RWPE2 (cell line): ENCODE measurements at places on chromosomes 13 and 19.

GRCh38 chr19:12880551-12881171, 588 bp downstream of the DNASE2 start:
- DNase-seq, result no peak

DNA sequence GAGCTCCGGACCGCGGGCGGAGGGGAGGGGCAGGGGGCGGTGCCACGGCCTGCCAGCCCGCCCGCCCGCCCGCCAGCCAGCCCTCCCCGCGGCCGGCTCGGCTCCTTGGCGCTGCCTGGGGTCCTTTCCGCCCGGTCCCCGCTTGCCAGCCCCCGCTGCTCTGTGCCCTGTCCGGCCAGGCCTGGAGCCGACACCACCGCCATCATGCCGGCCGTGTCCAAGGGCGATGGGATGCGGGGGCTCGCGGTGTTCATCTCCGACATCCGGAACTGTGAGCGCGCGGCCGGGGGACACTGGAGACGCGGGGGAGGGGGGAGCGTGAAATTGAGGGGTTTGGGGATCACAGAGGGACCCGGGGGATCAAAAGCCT, at the start of gene AP2A1:
Gene AP2A1, plus strand, starts transcription at position 72 of the 370 bp plus-strand sequence. Its CDS starts 133 bp downstream, at position 205.
- no peak for DNase-seq

DNA sequence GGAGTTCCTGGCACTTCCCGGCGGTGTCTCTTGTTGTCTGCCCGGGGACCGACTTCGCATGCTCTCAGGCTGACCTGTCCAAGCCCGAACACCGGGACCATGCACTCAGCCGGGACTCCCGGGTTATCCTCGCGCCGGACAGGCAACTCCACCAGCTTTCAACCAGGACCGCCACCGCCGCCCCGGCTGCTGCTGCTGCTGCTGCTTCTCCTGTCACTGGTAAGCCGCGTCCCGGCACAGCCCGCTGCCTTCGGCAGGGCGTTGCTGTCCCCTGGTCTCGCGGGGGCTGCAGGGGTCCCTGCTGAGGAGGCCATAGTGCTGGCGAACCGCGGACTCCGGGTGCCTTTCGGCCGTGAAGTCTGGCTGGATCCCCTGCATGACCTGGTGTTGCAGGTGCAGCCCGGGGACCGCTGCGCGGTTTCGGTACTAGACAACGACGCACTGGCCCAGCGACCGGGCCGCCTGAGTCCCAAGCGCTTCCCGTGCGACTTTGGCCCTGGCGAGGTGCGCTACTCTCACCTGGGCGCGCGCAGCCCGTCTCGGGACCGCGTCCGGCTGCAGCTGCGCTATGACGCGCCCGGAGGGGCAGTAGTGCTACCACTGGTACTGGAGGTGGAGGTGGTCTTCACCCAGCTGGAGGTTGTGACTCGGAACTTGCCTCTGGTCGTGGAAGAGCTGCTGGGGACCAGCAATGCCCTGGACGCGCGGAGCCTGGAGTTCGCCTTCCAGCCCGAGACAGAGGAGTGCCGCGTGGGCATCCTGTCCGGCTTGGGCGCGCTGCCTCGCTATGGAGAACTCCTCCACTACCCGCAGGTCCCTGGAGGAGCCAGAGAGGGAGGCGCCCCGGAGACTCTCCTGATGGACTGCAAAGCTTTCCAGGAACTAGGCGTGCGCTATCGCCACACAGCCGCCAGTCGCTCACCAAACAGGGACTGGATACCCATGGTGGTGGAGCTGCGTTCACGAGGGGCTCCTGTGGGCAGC, 661 bp downstream of the FREM2 start:
- DNase-seq, result peak; percentile 47

DNA sequence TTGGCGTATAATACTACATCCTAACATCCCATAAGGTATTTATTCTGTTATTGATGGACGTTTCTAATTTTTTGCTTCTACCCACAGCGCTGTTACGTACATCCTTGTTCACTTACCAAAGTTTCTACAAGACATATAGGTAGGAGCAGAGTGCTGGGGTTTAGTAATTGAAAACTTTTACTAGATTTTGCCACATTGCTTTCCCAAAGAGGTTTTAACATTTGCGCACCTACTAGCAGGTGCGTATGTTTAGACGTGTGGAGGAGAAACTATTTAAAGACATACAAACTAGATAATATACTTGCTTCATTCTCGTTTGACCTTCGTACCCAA, 559 bp upstream of the RPL21 start:
- no peak for DNase-seq

- no peak for DNase-seq
Measured at GRCh38 chr19:14097532-14098151, 7.1 kb upstream of the SAMD1 start.

DNA sequence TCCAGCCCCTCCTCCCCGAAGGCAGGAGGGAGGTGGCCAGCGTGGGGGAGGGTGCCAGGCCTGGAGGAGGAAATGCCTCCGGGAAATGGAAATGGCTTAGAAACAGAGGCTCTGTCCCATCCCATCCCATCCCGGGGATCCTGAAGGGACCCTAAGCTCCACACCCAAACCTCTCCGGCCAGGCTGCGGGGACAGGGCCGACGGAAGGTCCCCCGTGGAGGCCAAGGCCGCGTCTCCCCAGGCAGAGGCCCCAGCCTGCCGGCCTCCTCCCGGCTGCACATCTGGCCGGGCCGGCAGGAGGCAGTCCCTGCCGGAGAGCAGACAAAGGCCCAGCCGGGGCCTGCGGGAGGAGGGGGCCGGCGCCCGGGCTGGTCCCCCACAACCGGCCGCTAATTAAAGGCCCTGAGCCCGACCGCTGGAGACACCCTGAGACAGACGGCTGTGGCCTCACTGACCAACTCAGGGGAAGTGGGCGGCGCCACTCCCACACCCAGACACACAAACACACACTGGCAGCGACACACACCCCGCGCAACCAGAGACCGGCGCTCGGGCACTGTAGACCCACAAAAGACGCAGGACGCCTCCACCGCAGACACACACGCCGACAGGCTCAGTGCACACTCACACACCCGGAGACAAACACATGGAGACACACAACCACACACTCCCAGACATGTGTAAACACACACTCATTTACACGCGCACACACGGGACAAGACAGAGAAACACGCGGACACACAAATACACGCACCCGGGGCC, 1.1 kb downstream of the ADAMTS10 start:
- DNase-seq, result no peak

GRCh38 chr13:104132849-104133248, 1066.6 kb upstream of the SLC10A2 start:
- DNase-seq, result no peak

DNA sequence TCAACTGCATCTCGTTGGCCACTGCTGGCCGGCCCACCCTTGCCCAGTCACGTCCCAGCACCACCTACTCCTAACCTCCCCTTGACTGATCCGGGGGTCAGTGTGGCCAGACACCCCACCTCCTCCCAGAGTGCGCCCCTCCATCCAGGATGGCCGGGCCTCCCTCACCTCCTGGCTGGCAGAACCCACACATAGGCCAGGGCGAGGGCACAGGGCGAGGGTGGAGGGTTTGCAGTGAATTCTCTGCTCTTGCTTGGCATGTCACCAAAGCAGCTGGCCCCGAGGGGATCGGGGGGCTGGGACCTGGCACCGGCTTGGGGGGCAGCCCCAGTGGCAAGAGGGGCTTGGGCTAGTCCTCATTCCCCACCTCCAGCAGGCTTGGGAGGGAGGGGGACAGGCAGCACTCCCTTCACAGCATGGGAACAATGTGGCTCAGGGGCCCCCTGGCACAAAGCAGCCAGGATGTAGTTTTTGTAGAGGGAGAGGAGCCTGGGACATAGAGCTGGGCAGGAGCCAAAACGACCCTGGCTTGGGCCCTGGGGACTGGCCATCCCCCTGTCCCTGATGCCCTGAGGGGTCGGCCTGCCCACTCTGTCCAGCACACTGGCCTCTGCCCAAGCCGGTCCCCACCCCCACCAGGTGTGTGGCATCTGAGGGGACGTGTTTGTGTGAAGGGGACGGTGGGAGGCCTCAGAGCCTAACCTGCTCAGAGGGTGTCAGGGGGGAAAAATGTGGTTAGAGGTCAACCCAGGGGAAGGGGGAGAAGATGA, 28.5 kb upstream of the ASF1B start:
- DNase-seq, result no peak

DNA sequence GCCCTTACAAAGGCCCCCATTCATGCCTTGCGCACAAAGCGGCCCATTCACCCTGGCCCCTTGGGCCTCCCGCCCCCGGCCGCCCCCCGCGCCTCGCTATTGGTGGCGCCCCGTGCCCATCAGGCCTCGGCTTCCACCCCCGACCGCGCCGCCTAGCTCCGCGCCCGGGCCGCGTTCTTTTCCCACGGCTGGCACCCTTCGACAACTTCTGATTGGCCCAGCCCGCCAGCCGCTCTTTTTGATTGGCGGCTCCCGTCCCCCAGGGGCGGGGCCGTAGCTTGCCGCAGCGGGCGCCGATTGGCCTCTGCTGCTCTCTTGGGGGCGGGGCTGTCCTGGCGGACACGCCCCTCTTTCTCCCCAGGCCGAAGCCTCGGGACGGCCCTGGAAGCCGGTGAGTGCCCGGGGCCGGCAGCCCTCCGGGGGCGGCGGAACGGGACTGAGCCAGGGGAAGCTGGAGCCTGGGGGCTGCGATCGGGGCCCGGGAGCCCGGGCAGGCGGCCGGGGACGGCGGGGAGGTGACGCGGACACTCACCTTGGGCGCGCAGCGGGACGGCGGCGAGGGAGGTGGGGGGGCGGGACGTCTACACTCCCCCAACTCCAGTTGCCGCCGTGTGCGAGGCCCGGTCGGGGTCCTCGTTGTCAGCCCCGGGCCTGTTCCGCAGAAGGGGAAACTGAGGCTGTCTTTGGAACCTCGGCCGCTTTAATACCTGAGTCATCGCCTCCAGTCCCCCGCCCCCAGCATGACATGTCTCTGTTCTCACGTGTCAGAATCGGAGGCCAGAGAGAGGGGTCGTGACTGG, at the start of gene MYH14:
Gene MYH14, plus strand, starts transcription at position 342 of the 800 bp plus-strand sequence. CDS start 6,744 bp downstream, outside the sequence.
- no peak for DNase-seq

DNA sequence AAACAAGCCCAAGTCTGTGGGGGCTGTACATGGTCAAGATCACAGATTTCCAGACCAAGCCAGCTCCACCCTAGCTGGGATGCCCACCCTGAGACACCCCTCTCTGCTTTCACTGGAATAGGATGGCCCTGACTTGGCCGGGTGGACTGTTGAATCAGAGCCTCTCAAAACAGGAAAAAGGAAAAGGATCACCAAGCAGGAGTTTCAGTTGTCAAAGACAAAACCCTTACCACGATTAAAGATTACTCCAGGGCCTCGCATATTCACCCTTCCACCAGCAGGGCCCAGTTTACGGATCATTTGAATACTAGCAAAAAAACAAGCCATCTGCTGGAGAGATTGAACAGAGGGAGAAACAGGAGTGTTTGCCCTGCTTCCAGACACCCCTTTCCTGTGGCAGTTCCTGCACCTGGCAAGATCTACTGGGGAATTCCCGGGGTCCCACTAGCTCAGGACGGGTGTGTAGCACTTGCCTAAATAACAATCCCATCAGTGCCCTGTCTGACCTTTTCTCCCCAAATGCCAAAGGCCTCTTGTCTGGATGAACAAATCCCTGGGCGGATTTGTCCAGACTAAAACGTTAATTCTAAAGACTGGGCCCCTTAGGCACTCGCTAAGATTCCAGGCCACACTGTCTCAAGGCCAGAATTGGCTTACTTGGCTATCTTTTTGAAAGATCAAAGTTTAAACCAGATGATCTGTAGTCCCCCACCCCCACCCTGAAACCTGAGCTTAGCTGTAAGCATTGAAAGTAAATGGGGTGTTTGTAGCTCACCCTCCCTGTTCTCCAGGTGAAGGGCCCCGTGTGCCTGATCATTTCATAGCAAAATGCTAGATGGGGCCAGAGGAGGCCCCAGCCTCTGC, 38.4 kb downstream of the ACTN4 start:
- no peak for DNase-seq

DNA sequence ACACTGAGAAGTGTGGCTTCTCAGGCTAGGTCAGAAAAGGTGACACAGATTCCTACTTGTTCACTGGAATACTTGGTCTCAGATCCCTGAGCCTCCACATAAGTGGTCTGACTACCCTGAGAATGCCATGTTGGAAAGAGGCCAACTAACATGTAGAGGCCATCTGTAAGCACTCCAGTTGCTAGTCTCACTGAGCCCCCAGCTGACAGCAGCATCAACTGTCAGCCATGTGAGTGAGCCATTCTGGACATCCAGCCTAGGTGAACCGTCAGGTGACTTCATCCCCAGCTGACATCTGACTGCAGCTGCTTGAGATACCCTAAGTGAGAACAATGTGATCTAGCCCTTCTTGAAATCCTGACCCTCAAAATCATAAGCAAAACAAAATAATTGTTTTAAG, 18.1 kb upstream of the ARL11 start:
- no peak for DNase-seq

- no peak for DNase-seq
Measured at GRCh38 chr19:11268783-11269267, 6.5 kb upstream of the DOCK6 start.

DNA sequence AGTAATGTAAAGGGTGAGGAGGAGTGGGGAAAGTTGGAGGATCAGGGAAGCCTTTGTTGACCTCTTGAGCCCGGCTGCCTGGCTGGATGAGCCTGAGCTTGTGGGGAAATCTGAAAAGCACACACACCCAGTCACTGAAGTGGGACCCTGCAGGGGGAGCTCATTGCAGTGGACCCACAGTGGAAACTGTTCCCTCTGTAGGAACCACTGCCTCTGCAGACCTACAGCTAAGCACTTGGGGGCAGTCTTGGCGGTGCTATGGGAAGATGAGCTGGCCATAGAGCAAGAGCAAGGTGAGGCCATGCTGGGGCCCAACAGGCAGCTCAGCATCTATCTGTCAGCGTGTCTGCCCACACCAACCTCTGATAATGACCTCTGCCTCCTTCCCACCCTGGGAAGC, 294.8 kb downstream of the TSHZ3 start:
- no peak for DNase-seq

DNA sequence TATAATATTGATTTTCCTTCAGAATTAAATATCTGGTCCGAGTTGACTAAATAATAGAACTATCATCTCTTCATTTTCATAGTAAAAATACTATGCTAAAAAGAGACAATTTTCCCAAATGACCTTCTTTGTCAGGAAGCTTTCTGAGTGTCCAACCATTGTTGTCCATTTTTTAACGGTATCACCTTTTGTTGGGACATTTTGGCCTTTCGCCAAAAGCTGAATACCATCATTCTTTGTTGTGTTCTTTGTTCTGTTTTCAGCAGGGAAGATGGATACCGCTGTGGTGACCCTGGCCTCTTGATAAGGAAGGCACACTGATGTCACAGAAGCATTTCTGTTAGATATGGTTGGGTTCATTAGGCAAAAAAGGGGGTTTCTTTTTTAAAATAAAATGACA, 654.4 kb upstream of the GPC6 start:
- DNase-seq, result no peak

- no peak for DNase-seq
Measured at GRCh38 chr13:29801737-29802305, 48.6 kb downstream of the UBL3 start.

GRCh38 chr13:24184265-24184841, 23.8 kb downstream of the SPATA13 start:
- no peak for DNase-seq

- peak; percentile 61 for DNase-seq
Measured at GRCh38 chr19:918481-919198, 1.5 kb downstream of the KISS1R start.

GRCh38 chr19:15353908-15354307, 21.6 kb upstream of the BRD4 start:
- no peak for DNase-seq

GRCh38 chr13:24032252-24032651, 128.3 kb upstream of the SPATA13 start:
- no peak for DNase-seq
